Epithelial cell of prostate (primary cell): ENCODE measurements at places on chromosomes 2 and 18.

DNA sequence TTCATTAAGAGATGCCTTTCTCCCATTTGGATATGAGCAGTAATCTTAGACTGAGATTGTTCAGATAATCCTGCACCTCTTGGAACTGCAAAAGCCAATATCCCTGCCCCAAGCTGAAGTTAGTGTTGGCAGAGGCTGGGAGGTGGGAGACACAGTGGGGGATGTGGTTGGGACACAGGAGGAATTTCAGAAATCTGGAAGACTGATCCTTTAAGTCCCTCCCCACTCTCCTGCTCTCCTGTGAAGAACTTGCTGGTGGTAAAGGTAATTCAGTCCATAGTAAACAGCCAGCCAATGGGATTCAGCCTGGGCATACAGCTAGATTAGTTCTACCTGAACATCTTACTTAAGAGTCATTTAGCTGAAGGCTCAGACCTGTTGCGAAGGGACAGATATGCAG is 50.0 kb upstream of the TMEM178A start:
- DNase-seq: no peak

GRCh38 chr2:31940920-31941319 is 69.9 kb downstream of the MEMO1 start:
- DNase-seq: no peak

- DNase-seq: no peak
Measured at GRCh38 chr2:131029812-131030211, 63.4 kb downstream of the FAM168B start.

DNA sequence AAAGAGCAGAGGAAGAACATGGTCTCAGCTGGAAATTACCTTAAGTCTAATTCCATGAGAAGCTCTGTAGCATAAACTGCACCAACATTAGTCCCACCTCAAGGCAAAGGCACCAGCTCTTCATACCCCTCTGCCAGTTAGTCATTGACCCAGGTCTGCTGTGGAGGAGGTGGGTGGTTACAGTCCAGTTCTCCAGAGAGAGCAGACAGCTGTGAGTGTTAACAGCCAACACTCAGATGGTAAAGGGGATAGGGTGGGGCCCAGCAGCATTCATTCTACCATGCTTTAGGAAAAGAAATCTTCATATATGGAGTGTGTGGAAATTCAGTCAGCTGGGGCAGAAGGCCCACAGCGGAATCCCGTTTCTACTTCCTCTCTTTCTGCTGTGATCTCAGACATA is 159.7 kb upstream of the FBXO11 start:
- no peak for DNase-seq

GRCh38 chr2:6723865-6724604 is 141.7 kb downstream of the CMPK2 start:
- DNase-seq: no peak

- no peak for DNase-seq
Measured at GRCh38 chr2:240995041-240996021, 3.1 kb upstream of the SNED1 start.

DNA sequence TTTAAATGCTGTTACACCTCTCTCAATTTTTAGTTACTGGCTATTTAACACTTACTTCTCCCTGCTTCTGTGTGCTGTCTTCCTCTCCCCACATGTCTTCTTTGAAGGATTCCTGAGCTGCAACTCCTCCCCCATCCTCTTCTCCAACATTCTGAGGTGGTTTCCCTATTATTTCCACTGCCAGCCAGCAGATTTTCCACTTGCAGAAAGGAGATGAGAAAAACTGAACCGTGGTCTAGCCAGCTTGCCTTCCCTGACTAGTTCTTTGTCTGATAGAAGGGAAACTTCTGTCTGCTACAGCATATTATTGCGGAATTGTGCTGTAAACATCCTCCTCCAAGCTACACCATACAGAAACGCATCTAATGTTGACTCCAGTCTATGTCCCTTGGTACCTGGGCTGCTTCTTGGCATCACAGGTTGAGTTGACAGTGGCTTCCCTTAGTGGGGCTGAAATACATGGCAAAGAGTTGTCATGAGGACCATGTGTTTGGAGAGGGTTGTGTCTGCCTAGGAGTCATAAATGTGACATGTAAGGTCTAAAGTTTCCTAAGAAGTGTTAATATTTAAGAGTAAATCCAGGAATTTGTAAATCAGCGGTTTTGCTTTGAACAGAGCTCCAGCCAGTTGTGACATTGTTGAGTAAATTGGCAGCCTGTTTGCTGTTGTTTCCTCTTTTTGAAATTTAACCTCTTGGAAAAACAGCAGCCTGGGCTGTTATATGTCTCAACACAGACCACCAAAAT is 68.3 kb upstream of the RND3 start:
- DNase-seq: no peak

GRCh38 chr2:173898178-173898668 is 67.0 kb downstream of the SP3 start:
- no peak for DNase-seq
